Hematopoietic multipotent progenitor cell treated with erythropoietin and hydrocortisone succinate and interleukin-3 and kit ligand, for 8 days (in vitro differentiated cells): ENCODE measurements at places on chromosomes 5 and 9.

DNA sequence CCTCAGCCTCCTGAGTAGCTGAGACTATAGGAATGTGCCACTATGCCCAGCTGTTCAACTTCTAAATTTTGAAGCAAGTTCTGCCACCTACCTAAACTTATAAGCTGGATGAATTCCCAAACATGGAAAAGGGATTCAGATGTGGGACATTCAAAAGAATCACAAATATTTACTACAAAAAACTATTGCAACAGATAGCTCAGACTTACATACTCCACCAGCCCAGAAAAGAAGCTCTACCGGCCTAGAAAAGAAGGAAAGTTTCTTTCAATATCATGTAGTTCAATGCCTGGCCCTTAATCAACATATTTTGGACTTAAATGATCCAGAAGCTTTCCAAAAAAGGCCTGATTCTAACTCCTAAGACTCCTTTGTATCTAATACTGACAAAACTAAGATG is 23.8 kb downstream of the SH3RF2 start:
- no peak for DNase-seq

- DNase-seq = no peak
Measured at GRCh38 chr5:122847687-122848081, 2.3 kb downstream of the SNX24 start.

- DNase-seq = no peak
Measured at GRCh38 chr9:133471551-133472276, 7.2 kb downstream of the SLC2A6 start.

DNA sequence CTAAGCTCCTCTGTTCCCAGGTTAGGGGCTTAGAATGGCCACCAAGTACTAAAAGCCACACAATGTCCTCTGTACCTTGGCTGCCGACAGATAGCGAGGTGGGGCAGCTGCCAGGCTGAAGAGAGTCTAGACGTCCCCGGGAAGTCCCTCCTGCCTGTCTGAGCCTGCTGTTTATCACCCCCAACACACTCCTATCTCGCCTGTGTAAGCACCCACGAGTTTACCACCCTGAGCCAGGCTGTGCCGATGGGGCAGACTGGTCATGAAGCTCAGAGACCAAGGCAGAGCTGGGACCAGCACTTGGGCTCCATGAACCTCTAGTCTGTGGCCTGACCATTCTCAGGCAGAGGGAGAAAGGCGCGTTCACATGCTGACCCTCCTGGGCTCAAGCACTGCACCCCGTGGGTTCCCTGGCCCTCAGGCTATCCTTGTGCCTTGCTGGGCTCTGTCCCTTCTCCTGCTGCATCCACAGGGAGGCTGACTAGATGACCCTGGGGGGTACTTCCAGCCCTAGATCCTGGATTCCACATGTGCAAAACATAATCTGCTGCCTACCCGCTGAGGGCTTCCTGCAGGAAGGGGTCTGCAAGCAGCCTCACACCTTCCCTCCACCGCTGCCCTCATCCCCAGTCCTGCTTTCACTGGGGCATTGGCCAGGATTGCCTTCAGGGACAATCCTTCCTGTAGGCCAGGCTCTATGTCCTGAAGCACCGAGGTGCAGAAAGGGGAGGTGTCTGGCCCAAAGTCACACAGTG is 18.6 kb upstream of the SLC25A51 start:
- peak; percentile 92 for DNase-seq

GRCh38 chr9:116417464-116417863 is 263.9 kb downstream of the PAPPA start:
- no peak for DNase-seq

DNA sequence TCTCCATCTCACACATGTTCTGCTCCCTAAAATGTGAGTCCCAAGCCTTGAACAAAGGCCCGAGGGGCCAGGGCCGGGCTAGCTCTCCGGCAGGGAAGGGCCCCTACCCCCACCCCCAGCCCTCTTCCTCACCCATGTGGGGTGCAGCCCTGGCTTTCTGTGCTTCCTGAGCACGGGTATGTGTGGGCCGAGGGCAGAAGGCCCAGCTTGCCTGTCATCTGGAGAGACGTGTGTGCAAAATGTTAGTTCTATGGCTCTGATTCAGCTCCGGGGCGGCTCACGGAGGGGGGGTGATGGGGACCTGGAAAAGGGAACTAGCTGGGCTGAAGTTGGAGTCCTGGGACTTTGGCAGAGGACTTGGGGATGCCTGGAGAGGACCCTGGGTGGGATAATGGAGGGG is 90.3 kb upstream of the ARAP3 start:
- DNase-seq = no peak

DNA sequence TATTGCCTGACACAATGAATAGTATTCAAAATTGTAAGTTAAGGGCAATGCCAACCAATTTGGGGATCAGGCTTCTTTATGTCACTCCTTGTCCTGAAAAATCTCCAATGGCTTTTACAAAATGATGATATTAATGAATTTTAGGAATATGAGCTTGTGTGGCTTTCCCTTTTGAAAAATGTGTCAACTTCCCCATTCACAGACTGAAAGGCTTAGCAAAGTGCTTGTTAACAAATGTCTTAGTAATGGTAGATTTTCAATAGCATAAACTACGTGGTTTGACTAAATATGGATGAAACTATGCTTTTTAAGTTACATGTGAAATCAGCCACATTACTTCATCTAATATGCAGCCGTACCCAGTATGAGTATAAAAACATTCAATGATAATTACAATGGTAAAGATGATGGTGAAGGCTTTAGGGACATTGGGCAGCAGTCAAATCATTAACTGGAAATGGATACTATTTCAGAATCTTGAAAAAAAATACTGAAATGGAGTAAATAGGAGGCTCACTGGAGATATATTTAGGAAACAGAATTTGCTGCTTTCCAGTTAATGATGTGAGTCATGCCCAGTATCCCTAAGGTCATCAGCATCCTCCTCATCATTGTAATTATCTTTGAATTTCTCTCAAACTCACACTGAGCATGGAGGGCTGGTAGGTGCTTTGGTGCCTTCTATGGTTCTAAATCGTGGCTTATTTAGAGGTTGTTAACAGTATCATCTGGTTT is 113.3 kb upstream of the ZNF608 start:
- DNase-seq = no peak

- DNase-seq = peak; percentile 47
Measured at GRCh38 chr5:149062371-149063016, 368 bp downstream of the SH3TC2 start.

- peak; percentile 56 for DNase-seq
Measured at GRCh38 chr5:136016945-136017530, 11.8 kb upstream of the TGFBI start.

DNA sequence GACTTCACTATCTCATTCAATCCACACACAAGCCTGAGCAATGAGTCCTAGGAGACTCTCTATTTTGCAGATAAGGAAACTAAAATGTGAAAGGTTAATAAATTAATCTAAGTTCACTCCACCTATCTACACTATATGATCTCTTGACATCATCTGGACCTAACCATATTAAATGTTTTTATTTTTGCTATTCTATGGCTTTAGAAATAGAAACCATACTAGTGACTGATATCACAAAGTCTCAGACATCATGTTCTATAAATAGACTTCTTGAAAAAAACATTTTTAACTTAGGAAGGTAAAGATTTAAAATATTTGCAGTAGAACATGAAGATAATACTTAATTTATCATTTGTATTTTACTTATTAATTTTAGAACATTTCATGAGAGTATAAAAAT is 9.4 kb upstream of the ADGRV1 start:
- no peak for DNase-seq

- no peak for DNase-seq
Measured at GRCh38 chr5:90344689-90345088, 64.9 kb downstream of the CETN3 start.

DNA sequence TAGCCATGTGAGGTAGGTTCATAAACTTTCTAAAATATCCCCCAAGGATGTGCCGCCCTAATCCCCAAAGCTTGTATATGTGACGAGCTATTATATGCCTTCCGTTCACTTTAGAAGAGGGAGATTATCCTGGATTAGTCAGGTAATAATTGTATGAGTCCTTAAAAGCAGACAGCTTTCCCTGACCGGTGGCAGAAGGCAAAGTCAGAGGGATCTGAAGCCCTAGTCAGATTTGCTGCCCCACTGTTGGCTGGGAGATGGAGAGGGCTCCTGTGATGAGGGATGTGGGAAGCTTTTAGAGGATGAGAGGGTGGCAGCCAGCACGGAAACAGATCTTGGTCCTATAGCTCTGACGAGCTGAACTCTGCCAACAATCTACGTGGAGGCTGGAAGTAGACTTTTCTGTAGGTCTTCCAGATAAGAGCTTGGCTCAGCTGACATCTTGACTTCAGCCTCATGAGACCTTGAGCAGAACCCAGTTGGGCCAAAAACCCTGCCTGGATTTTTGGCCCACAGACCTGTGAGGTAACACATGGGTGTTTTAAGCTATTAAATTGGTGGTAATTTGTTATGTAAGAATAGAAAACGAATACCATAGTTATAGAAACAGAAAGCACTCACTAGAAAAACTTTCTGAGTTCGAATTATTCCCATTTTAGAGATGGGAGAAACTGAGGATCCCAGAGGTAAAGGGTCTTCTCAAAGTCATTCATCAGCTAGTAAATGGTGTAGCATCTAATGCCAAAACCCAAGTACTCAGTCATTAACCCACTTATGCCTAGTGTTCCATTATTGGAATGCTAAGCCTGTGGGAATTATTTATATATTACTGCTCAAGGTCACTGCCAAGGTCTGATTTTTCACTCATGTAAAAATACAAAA is 48.9 kb downstream of the SH3PXD2B start:
- no peak for DNase-seq

- DNase-seq = no peak
Measured at GRCh38 chr5:136242136-136242535, 49.2 kb upstream of the SMIM32 start.

DNA sequence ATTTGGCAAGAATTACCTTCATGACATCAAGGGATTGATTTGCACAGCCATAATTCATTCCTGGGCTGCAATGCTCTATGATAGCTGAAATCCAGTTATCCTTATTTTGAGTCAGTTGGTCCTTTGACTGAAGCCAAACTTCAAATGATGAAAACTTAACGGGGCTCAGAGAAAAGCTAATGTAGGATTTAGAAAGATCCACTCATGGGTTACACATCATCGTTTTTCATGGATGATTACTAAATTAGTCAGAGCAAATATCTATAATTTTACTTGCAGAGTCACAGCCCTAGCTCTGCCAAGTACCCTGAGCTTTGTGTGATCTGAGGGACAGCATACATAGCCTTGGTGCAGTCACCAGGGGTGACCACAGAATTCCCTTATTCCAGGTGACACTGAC is 27.3 kb upstream of the MUSK start:
- DNase-seq = no peak

DNA sequence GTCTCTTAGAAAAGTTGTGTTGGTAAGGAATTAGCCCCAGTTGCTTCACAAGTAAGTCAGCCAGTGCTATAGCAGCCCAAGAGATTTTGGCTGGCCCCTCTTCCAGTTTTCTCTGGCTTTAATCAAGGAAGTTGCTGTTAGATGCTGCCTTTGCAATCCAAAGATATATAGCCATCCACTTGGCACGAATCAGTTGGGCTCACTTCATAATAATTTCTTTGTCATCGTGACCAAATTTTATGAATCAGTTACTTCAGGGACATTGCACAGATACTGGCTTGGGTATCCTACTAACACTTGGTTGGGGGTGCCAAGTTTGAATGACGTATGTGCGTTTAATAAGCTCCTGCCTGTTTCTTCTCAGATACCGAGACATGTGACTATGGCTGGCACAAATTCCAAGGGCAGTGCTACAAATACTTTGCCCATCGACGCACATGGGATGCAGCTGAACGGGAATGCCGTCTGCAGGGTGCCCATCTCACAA is 81.5 kb downstream of the VCAN start:
- DNase-seq = no peak

DNA sequence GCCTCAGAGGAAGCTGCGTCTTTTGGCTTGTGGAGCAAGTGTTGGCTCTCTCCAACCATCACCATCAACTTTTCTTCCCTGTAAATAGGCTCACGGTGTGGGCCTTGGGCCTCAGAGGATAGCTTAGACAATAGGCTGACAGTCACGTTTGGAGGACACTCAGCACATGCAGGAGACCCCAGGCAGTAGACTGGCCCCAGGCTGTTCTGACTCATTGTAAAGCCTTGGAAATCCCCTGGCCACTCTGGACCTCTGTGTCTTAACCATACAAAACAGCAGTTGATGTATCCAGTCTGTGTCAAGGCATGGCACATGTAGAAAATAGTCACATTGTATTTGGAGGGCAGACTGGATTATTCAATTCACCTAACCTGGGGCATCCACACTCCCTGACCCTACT is 18.6 kb downstream of the CD74 start:
- DNase-seq = no peak

- no peak for DNase-seq
Measured at GRCh38 chr5:176879663-176880361, 19.3 kb downstream of the HK3 start.

DNA sequence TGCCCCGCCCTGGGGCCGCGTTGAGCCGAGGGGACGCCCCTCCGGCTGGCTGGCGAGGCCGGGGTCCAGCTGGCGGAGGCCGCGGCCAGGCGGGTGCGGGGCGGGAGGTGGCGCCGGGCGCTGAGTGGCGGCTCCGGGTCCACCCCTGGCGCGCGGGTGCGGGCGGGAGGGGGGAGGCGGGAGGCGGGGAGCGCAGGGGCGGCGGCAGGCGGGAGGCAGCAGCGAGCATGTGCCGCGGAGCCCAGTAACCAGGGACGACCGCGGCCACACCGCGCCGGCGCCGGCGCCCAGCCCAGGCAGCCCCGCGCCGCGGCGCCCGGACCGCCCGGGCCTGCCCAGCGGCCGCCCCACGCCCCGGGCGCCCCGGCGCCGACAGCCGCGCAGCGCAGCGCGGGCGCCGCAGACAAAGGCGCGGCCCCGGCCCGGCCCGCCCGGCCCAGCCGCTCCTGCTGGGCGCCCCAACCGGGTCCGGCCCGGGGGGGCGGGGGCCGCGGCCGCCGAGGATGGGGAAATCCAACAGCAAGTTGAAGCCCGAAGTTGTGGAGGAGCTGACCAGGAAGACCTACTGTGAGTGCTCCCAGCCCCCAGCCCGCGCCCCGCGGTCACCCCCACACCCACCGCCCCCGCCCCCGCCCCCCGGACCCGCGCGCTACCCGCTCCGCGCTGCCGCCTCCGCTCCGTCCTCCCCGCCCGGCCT is at the start of gene NCS1:
Gene NCS1 (plus strand): TSS at position 244 of the 697 bp plus-strand sequence. CDS start 260 bp downstream, at position 504.
- peak; percentile 59 for DNase-seq

DNA sequence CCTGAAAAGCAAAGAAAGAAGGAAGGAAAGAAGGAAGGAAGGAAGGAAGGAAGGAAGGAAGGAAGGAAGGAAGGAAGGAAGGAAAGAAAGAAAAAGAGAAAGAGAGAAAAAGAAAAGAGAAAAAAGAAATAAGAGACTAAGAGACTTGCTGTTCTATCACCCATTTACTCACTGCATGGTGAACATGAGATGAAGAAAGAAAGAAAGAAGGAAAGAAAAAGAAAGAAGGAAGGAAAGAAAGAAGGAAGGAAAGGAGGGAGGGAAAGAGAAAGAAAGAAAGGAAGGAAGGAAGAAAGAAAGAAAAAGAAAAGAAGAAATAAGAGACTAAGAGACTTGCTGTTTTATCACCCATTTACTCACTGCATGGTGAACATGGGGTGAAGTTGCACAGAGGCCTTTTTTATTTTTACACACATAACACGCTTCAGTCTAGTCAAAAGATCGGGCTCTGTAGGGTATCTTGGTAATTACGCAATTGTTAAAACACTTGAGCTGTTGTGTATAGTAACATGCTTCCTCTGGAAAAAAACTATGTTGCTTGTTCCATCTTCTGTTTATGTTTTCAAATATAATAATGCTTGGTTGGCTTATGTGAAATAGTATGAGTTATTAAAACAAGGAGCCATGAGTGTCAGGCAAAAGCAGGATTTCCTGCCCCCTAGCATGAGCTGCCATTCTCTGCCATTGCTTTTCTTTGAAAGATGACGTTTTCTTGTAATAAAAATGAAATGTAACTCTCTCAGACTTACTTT is 119.3 kb upstream of the ZNF608 start:
- DNase-seq = no peak
